ENCODE measurements at places on chromosomes 11 and 22.
A peak's percentile ranks its signal among the peaks of the same experiment; 100 is the strongest.

- no peak overlapping the region for H3K4me3 ChIP-seq
- H3K27ac ChIP-seq: peak overlapping the region; percentile 66
- peaks cover 90% of the 10 kb centered on the region for H3K36me3 ChIP-seq
- peaks cover 33% of the 10 kb centered on the region for H3K4me1 ChIP-seq
- H3K27me3 ChIP-seq: no peaks in the 10 kb centered on the region
These were observed 16.9 kb downstream of the IL17RA start for GRCh38 chr22:17101475-17102296.

GRCh38 chr22:46719921-46720320, 18.1 kb downstream of the CERK start:
- no peak overlapping the region for H3K4me3 ChIP-seq
- no peaks in the 10 kb centered on the region for H3K27me3 ChIP-seq
- no peak for ATAC-seq
- peaks cover 18% of the 10 kb centered on the region for H3K4me1 ChIP-seq
- H3K27ac ChIP-seq: peak overlapping the region; percentile 31

GRCh38 chr22:40107851-40108378, 69.8 kb upstream of the TNRC6B start:
- peak overlapping the region; percentile 86 for H3K4me3 ChIP-seq
- peak; percentile 73 for ATAC-seq
- H3K4me1 ChIP-seq: peaks cover 63% of the 10 kb centered on the region
- no peaks in the 10 kb centered on the region for H3K36me3 ChIP-seq
- H3K27me3 ChIP-seq: no peaks in the 10 kb centered on the region

DNA sequence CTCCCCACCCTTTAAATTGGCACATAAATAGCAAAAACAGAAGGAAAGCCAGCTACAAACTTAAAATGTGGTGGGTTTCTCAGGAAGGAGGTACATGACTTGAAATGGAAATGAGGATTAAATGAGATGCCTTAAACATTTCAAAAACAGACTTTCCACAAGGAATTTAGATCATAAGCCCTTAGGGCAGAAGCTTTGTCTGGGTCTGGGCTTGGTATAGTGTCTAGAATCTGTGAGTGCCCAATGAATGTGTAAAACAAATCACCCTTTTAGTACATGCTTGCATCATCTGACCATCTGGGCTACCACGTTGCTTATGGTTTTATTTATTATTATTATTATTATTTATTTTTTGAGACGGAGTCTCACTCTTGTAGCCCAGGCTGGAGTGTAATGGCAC, 37.1 kb upstream of the CREB3L1 start:
- no peak overlapping the region for H3K27ac ChIP-seq
- peaks cover 14% of the 10 kb centered on the region for H3K4me1 ChIP-seq
- no peaks in the 10 kb centered on the region for H3K36me3 ChIP-seq
- H3K27me3 ChIP-seq: no peaks in the 10 kb centered on the region
- no peak for ATAC-seq

DNA sequence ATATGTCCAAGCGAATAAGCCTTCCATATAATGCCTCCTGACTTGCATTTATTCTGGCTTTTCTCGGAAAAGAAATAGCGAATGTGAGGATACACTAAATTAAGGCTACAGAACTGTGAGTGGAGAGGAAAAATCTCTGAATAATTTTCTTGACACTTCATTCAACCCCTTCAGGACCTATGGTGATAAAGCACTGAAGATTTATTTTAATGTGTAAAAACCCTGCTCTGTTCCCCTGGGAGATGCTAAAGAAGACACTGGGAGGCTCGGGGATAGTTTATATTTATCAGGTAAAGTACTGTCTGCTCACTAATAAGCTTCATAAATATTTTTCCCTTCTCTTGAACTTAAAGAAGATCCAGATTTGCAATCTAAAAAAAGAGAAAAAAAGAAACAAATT, 895.8 kb downstream of the OPCML start:
- H3K27ac ChIP-seq: no peak overlapping the region
- H3K4me1 ChIP-seq: no peaks in the 10 kb centered on the region
- no peaks in the 10 kb centered on the region for H3K36me3 ChIP-seq
- no peak overlapping the region for H3K4me3 ChIP-seq
- H3K27me3 ChIP-seq: no peaks in the 10 kb centered on the region

DNA sequence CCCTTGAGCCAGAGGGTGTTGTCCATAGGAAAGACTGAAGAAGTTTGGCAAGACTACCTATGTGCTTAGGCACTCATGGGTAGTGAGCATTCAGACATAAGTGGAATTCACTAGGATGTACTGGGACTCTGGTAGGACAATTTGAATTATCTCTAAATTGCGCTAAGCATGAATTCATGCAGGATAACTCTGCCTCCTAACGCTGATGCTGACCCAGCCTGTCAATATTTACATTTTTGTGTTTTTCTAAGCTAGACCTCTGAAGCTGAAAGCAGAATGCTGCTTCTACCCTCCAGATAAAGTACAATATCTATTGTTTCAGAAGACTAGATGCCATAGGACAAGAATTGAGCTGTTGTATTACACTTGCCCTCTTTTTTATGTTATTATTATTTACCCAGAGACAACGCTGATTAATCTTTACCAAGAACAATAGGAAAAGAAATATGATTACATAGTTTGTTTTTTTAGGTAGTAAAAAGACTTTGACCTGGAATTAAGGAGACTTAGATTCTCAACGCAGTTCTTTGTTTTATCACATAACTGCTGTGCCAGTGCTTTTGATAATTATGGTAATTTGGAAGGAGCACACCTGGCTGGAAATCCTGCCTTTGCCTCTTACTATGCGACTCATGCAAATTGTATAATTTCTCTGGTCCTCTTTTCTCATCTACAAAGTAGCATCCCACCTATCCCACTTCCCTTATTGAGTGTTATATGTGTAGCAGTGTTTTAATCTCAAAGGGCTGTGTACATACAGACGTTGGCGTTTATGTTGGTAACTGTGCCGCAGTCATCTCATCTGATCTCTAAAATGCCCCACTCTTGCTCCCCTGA, 21.2 kb upstream of the GRAMD1B start:
- H3K36me3 ChIP-seq: no peaks in the 10 kb centered on the region
- H3K4me3 ChIP-seq: no peak overlapping the region
- peaks cover 10% of the 10 kb centered on the region for H3K4me1 ChIP-seq

DNA sequence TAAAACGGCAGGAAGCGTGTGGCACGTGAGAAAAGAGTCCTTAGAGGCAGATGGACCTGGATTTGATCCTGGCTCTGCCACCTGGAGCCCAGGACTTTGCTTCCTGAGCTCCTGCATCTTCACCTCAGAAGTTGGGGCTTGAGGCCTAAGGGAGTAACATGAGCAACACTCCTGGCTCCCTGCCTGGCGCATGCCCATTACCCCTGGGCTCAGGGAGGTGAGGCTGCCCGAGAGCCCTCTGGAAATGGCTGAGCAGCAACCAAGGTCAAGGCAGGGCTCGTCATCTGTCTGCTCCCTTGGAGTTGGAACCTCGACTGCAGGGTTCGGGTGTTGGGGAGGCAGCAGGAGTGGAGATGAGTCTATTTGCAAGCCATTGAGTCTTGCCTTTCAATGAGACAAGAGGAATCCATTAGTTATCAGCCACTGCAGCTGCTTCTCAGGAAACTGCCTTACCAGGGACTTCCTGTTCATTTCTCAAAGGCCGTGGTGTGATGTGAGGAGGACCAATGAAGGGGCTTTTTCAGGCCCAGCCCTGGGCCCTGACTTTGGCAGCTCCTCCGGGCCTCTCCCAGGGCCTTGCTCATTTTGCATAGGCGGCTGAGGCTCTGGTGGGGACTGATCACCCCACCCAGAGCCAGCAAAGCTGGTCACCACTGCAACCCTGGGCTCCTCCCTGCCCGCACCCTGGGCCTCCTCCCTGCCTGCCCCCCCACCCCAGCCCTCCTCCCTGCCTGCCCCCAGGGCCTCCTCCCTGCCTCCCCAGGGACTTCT, 6.4 kb downstream of the FADS2 start:
- peak overlapping the region; percentile 93 for H3K27ac ChIP-seq
- peak; percentile 87 for ATAC-seq
- peak overlapping the region; percentile 81 for H3K4me3 ChIP-seq
- H3K27me3 ChIP-seq: no peaks in the 10 kb centered on the region

DNA sequence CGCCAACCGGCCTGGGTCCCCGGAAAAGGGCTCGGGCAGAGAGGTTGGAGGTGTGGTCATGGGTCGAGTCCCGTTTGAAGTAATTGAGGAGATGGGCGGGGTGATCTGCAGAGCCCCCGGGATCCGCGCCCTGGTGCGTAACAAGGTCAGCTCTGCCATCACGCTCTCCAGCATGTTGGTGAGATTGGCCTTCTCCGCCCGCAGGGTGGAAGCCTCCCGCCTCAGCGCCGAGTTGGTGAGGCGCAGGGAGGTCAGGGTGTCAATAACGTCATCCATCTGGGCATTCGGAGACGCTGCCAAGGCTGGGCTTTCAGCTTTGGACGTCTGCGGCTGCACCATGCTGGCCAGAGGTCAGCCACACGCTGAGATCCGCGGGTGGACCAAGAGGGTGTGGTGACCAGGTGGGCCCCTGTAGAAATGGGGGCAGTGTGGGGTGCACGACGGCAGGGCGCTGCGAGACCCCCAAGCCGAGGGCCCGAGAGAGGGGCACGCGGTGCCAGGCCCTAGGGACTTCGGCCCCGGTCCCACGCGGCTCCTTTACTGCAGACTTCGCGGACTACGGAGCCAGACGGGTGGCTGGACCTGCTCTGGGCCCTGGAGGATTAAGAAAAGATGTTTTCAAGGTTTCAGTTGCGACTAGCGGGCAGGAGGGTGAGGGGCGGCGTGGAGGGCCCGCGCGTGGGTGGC, 672 bp downstream of the RTL6 start:
- peaks cover 19% of the 10 kb centered on the region for H3K4me1 ChIP-seq
- H3K4me3 ChIP-seq: peak overlapping the region; percentile 57
- H3K27me3 ChIP-seq: peaks cover 2% of the 10 kb centered on the region
- H3K36me3 ChIP-seq: no peaks in the 10 kb centered on the region

GRCh38 chr11:82823647-82824619, 76.3 kb downstream of the PRCP start:
- H3K27ac ChIP-seq: no peak overlapping the region
- H3K36me3 ChIP-seq: peaks cover 27% of the 10 kb centered on the region
- no peak for ATAC-seq
- no peak overlapping the region for H3K4me3 ChIP-seq

GRCh38 chr11:82858133-82858532, 42.1 kb downstream of the PRCP start:
- no peak for ATAC-seq
- H3K27ac ChIP-seq: no peak overlapping the region
- peaks cover 12% of the 10 kb centered on the region for H3K4me1 ChIP-seq
- peaks cover 5% of the 10 kb centered on the region for H3K36me3 ChIP-seq
- no peak overlapping the region for H3K4me3 ChIP-seq

DNA sequence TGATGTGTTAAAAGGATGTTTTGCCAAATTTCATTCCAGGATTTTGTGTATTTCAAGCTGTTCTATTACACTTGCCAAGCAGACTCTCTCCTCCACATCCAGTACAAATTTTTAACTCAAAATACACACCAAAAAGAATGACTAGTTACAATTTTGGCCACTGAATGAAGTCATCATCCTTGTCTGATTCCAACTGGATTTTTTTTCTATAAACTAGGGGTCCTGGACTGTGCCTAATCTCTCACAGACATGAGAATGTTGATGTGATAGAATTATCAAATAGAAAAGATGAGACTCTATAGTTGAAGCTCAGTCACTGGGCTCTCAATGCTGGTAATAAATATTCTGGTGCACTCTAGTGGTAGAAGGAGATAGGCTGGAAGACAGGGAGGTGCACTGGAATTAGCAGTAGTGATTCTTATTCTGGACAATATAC, 85.8 kb downstream of the FANCF start:
- no peaks in the 10 kb centered on the region for H3K4me1 ChIP-seq
- no peak overlapping the region for H3K27ac ChIP-seq
- ATAC-seq: no peak
- H3K4me3 ChIP-seq: no peak overlapping the region
- H3K36me3 ChIP-seq: no peaks in the 10 kb centered on the region
- peaks cover 16% of the 10 kb centered on the region for H3K27me3 ChIP-seq

- no peak overlapping the region for H3K4me3 ChIP-seq
- H3K27ac ChIP-seq: peak overlapping the region; percentile 53
- no peaks in the 10 kb centered on the region for H3K27me3 ChIP-seq
- ATAC-seq: no peak
These were observed 61.0 kb downstream of the LARGE2 start for GRCh38 chr11:45983471-45983845.

DNA sequence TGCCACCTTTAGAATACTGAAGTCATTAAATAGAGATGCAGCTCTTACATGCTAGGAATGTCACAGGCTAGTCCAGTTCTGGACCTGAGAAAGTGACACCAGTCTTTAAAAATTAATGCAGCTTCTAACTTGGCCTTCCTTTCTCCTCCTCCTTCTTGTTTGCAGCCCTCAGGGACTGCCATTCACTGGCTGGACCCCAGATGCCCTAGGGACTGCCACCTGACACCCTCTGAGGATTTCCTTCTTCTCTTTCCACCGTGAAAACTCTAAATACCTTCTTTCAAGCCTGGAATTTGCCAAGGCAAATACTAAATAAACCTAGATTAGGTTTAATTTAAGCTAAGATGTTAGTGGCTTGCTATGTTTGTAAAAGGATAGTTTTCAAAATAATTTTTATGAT, 78.4 kb downstream of the MUC15 start:
- ATAC-seq: no peak
- no peaks in the 10 kb centered on the region for H3K27me3 ChIP-seq
- H3K4me1 ChIP-seq: no peaks in the 10 kb centered on the region

GRCh38 chr11:35579557-35580396, 38.5 kb upstream of the FJX1 start:
- ATAC-seq: no peak
- H3K36me3 ChIP-seq: no peaks in the 10 kb centered on the region
- H3K27ac ChIP-seq: no peak overlapping the region
- no peaks in the 10 kb centered on the region for H3K4me1 ChIP-seq
- no peak overlapping the region for H3K4me3 ChIP-seq
- peaks cover 28% of the 10 kb centered on the region for H3K27me3 ChIP-seq

GRCh38 chr22:31577711-31578110, 81.4 kb downstream of the SFI1 start:
- H3K36me3 ChIP-seq: peaks cover 95% of the 10 kb centered on the region
- peaks cover 9% of the 10 kb centered on the region for H3K4me1 ChIP-seq
- ATAC-seq: no peak
- H3K27ac ChIP-seq: peak overlapping the region; percentile 47

GRCh38 chr11:125407046-125407445, 89.0 kb downstream of the FEZ1 start:
- H3K36me3 ChIP-seq: no peaks in the 10 kb centered on the region
- peaks cover 37% of the 10 kb centered on the region for H3K27me3 ChIP-seq
- H3K4me1 ChIP-seq: no peaks in the 10 kb centered on the region
- no peak overlapping the region for H3K27ac ChIP-seq
- H3K4me3 ChIP-seq: no peak overlapping the region

GRCh38 chr11:70556884-70557741, 158.8 kb downstream of the CTTN start:
- no peak for ATAC-seq
- H3K4me3 ChIP-seq: no peak overlapping the region
- no peaks in the 10 kb centered on the region for H3K36me3 ChIP-seq
- H3K4me1 ChIP-seq: no peaks in the 10 kb centered on the region
- H3K27me3 ChIP-seq: peaks cover 3% of the 10 kb centered on the region

- H3K4me3 ChIP-seq: no peak overlapping the region
- no peaks in the 10 kb centered on the region for H3K4me1 ChIP-seq
- H3K36me3 ChIP-seq: no peaks in the 10 kb centered on the region
These were observed 55.7 kb downstream of the MN1 start for GRCh38 chr22:27745809-27746208.

GRCh38 chr11:70019576-70020011, 58.5 kb upstream of the ANO1 start:
- ATAC-seq: no peak
- H3K4me1 ChIP-seq: no peaks in the 10 kb centered on the region
- H3K27ac ChIP-seq: no peak overlapping the region
- no peak overlapping the region for H3K4me3 ChIP-seq
- H3K36me3 ChIP-seq: no peaks in the 10 kb centered on the region
- peaks cover 8% of the 10 kb centered on the region for H3K27me3 ChIP-seq

All from activated T-helper 17 cell treated with anti-CD3 and anti-CD28 coated beads, Interleukin-2, amount 50 U/mL, for 72 hours (primary cell).